B cell (primary cell): ENCODE measurements at places on chromosomes 16 and 17. TPM values are rescaled to one million over a fixed set of nuclear protein-coding genes. Genes with fewer than 3 reads are reported as not detected.

Gene SPNS2
- 0.17 and 0.48 TPM in 2 replicates for polyA plus RNA-seq

Gene SP6
- polyA plus RNA-seq: 0.04 and 0.09 TPM in 2 replicates

Gene TSPAN10
- polyA plus RNA-seq: 0.34 and 0.45 TPM in 2 replicates

Gene BEAN1
- not detected in 2 replicates for polyA plus RNA-seq

Gene KCNJ16
- polyA plus RNA-seq: not detected in 2 replicates

Gene PRAC1
- not detected in 2 replicates for polyA plus RNA-seq

Gene SLC13A2
- polyA plus RNA-seq: not detected in 2 replicates

Gene ITGAD
- polyA plus RNA-seq: 0.10 and 0.19 TPM in 2 replicates

Gene NOD2
- polyA plus RNA-seq: 1.2 TPM in 2 replicates

Gene TBX6
- polyA plus RNA-seq: 1.2 and 1.4 TPM in 2 replicates

Gene CFAP97D1
- polyA plus RNA-seq: 0.01 and 0.04 TPM in 2 replicates

Gene GPRC5B
- polyA plus RNA-seq: 0.06 TPM in 1 of 2 replicates, not detected in the other

Gene HBA1
- polyA plus RNA-seq: 38.5 and 905 TPM in 2 replicates

Gene CMTM4
- polyA plus RNA-seq: 0.06 and 0.37 TPM in 2 replicates

Gene MPP3
- 0.16 TPM in 1 of 2 replicates, not detected in the other for polyA plus RNA-seq

Gene CTRB2
- not detected in 2 replicates for polyA plus RNA-seq

Gene NATD1
- 2.0 and 3.1 TPM in 2 replicates for polyA plus RNA-seq

Gene KIF2B
- not detected in 2 replicates for polyA plus RNA-seq

Gene SLC6A2
- not detected in 2 replicates for polyA plus RNA-seq

Gene PSME3IP1
- polyA plus RNA-seq: 114 and 125 TPM in 2 replicates

Gene SSTR5
- not detected in 2 replicates for polyA plus RNA-seq

Gene HAP1
- 0.03 TPM in 2 replicates for polyA plus RNA-seq

Gene OTOP3
- polyA plus RNA-seq: not detected in 2 replicates

Gene TPSB2
- not detected in 2 replicates for polyA plus RNA-seq

Gene MRC2
- 0.09 and 0.37 TPM in 2 replicates for polyA plus RNA-seq

Gene ASPA
- polyA plus RNA-seq: not detected in 2 replicates

Gene TEKT5
- polyA plus RNA-seq: 0.25 and 0.57 TPM in 2 replicates

Gene KCNG4
- polyA plus RNA-seq: not detected in 2 replicates

Gene SLFN14
- polyA plus RNA-seq: not detected in 2 replicates

Gene CLEC3A
- not detected in 2 replicates for polyA plus RNA-seq

Gene TBC1D3K
- not detected in 2 replicates for polyA plus RNA-seq

Gene PLCG2
- 194 and 227 TPM in 2 replicates for polyA plus RNA-seq

Gene CCL23
- polyA plus RNA-seq: 0.61 TPM in 1 of 2 replicates, not detected in the other

Gene HAGHL
- 40.4 and 87.1 TPM in 2 replicates for polyA plus RNA-seq

Gene PYDC1
- not detected in 2 replicates for polyA plus RNA-seq

Gene KRT40
- not detected in 2 replicates for polyA plus RNA-seq

Gene CCT6B
- polyA plus RNA-seq: 0.82 and 1.0 TPM in 2 replicates

Gene MYOCD
- not detected in 2 replicates for polyA plus RNA-seq
